EL (cell line): ENCODE measurements at places on chromosomes 3 and 15.

DNA sequence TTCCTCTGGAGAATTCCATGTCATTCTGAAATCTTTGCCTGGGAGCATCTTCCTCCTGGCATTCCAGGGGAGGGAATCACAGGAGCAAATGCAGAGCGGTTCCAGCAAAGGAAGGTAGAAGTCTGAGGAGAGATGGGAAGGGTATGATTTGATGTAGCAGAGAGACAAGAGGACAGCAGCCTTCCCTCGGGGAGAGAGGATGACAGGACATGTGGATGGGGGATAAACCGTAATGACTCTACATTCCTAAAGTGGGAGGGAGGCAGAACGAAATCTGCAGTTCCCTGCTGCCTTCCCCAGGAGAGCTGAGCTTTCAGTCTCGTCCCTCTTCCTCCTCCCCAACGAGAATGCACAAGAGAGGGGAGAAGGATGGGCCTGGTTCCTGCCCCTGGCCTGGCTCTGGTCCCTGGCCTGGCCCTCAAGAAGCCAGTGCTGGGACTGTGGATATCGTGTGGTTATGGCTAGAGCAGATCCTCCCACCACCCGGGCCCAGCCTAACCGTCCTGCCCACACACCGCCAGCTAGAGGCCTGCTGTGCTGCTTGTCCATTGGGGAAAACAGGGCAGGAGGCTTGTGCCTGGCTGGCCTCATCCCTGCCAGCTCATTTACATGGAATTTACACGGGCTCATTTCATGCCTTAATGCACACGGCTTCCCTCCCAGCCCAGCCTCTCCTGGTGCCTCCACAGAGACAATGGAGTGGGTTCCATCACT is 26.6 kb downstream of the SEMA7A start:
- peak; percentile 98 for DNase-seq

DNA sequence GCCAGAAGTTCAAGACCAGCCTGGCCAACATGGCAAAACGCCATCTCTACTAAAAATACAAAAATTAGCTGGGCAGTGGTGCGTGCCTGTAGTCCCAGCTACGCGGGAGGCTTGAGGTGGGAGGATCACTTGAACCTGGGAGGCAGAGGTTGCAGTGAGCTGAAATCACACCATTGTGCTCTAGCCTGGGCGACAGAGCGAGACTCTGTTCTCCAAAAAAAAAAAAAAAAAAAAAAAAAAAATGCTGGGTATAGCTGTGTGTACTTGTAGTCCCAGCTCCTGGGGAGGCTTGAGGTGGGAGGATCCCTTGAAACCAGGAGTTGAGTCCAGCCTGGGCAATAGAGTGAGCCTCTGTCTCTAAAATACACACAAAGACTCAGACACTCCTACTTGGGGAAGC is 32.0 kb downstream of the PPP1R2 start:
- DNase-seq: no peak

DNA sequence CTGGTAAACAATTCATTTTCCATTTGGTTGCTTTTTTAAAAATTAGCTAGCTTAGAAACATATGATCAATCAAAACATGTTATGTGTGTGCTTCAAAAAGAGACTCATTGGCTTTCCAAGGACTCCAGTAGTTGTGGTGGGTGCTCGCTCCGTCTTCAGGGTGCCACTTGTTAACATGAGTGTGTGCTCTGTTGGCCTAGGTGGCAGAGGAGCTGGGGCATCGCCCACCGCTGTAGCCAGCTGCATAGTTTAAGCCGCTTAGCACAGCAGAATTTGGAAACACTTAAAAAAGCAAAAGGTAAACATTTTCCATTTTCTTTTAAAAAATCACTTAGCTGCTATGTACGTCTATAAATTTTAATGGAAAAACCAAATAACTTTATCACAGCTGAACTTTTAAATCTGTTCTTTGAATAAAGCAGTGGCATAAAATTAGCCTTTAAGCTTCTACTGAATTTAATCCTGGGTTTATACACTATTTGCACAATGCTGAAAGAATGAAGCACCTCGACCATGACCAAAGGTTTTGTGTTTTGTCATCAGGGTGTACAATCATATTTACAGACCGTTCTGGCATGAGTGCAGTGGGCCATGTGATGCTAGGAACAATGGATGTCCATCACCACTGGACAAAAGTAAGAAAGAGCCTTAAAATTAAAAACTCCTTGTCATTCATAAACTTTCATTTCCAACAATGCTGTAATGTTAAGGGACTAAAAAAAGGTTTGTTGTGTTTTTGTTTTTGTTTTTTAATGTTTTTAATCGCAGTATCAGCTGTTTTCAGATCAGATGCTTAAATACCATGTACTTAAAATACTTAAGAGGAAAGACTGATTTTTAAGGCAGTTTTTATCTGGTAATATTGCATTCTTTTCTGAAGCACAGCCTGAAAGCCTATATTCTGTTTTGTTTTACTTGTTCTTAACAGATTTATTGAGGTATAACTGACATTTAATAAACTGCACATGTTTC is 57.9 kb downstream of the TCAIM start:
- no peak for DNase-seq

GRCh38 chr3:126342991-126343648 is 14.1 kb downstream of the KLF15 start:
- peak; percentile 20 for DNase-seq

- no peak for DNase-seq
These were observed 25.4 kb downstream of the AADAC start for GRCh38 chr3:151839313-151839631.

GRCh38 chr3:135694142-135694541 is 271.4 kb upstream of the PPP2R3A start:
- no peak for DNase-seq
